ENCODE measurements at places on chromosomes 1 and 21.

DNA sequence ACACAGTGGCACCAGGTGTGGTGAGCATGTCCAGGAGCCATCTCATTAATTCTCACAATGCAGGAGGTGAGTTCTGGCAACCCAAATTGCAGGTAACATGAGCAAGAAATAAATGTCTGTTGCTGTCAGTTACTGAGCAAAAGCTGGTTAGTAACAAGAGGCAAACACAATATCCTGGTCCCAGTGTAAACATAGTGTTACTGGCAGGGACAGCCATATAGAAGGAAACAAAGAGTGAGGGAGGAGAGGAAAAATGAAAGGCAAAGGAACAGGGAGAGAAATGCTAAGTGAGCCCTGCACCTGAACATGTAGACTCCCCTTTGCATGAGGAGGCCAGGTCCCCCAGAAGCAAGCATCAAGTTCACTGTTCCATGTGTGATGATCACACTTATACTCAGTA is 203.6 kb downstream of the TRABD2B start:
- DNase-seq = no peak

GRCh38 chr1:113947388-113948107 is 18.4 kb downstream of the HIPK1 start:
- no peak for DNase-seq

- DNase-seq = peak; percentile 11
Observed at GRCh38 chr1:6580119-6580592, 362 bp downstream of the ZBTB48 start.

- no peak for DNase-seq
Observed at GRCh38 chr1:10777749-10778574, 18.5 kb downstream of the CASZ1 start.

- no peak for DNase-seq
Observed at GRCh38 chr1:1039145-1039910, 19.4 kb downstream of the AGRN start.

GRCh38 chr1:166705376-166706289 is 133.6 kb upstream of the POGK start:
- no peak for DNase-seq

DNA sequence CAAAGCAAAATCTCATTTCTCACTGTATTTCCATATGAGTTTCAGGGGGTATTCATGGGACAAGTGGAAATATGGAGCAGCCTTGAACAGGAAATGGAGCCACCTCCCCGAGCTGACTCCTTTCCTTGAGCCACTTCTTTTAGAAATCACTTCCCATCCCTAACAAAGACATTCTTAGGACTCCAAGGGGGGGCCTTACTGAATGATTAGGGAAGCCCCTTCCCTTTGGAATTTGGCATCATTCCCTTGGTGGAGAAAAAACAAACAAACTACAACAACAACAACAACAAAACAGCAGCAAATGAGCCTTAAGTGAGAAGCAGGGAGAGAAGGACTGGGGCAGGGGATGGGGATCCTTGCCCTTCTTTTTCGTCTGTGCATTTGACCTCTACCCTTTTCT is 278.3 kb downstream of the ZNF648 start:
- DNase-seq = no peak

- DNase-seq = no peak
Observed at GRCh38 chr1:53079251-53079650, 17.2 kb downstream of the PODN start.

DNA sequence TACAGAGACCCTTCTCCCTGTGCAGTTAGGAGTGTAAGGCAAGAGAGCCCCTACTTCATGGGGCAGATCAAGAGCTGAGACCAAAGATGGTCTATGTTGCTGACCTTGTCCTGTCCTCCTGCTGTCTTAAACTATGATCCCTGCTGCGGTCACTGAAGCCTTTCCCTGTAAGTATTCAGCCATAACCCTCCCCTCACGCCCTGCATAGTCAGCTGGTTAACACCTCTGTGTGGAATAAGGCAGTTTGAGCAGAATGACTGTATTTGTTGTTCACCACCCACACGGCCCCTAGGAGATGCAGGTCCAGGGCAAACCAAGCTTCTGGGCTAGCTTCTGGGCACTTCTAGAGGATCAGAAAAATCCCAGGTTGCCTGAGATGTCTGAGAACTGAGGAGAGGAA is 356 bp downstream of the TSPAN1 start:
- DNase-seq = no peak

- DNase-seq = no peak
Observed at GRCh38 chr1:42774928-42775526, 8.0 kb downstream of the C1orf50 start.

DNA sequence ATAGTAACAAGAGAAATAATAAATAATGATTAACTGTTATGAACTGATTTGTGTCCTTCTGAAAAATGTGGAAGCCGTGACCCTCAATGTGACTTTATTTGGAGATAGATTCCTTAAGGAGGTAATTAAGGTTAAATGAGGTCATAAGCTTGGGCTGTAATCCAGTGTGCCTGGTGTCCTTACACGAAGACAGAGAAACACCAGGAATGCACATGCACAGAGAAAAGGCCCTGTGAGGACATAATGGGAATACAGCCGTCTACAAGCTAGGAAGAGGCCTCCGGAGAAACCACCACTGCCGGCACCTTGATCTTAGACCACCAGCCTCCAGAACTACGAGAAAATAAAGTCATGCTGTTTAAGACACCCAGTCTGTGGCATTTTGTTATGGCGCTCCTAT is 215.9 kb downstream of the NEGR1 start:
- peak; percentile 54 for DNase-seq

DNA sequence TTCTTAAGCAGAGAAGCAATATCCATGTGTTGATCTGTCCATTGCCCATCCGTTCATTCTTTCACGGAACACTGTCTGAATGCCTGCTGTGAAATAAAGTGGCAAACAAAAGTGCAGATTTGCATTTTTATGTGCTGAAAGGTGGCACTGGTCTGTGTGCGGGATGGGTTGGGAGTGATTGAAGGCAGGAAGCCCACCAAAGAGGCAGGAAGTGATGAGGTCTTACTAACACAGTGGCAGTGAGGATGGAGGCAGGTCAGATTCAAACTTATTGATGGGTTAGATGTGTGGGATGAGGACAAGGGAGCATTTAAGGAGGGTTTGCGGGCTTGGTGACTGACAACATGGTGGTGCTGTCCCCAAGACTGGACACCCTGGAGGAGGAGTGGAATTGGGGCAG is 8.3 kb downstream of the PTPRF start:
- no peak for DNase-seq

GRCh38 chr1:227234998-227235405 is 83.3 kb downstream of the CDC42BPA start:
- peak; percentile 57 for DNase-seq

DNA sequence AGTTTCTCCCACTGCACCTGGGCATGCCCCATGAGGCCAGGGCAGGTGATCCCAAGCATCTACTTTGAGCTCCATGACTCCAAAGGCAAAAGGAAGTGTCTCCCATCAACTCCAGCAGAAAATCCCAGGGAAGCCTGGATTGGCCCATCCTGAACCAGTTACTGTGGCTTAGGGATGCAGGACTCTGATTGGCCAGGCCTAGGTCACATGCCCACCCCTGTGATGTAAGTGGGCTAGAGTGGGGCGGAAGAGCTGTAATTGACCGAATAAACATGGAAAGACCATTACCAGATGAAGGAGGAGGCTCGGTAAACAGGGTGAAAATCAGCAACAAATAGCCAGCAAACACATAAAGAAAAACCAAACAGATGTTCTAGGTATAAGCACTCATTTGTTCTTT is 45.2 kb downstream of the MATN1 start:
- DNase-seq = no peak

GRCh38 chr1:190353538-190354101 is 124.0 kb downstream of the BRINP3 start:
- DNase-seq = no peak

- peak; percentile 91 for DNase-seq
Observed at GRCh38 chr1:112957133-112957812, 1.3 kb upstream of the SLC16A1 start.

GRCh38 chr1:24735509-24736375 is 9.5 kb upstream of the CLIC4 start:
- DNase-seq = no peak

DNA sequence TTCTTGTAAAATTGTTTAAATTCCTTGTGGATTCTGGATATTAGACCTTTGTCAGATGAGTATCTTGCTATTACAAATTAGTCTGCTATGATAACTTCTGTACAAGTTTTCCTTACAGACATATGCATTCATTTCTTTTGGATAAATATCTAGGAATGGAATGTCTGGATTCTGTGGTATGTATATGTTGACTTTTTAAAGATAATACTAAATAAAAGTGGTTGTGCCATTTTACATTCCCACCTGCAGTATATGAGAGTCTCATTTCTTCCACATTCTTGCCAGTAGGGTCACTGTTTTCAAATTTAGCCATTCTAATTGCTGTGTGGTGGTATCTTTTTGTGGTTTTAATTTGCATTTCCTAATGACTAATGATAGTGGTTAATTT is 53.9 kb downstream of the SYDE2 start:
- DNase-seq = no peak

DNA sequence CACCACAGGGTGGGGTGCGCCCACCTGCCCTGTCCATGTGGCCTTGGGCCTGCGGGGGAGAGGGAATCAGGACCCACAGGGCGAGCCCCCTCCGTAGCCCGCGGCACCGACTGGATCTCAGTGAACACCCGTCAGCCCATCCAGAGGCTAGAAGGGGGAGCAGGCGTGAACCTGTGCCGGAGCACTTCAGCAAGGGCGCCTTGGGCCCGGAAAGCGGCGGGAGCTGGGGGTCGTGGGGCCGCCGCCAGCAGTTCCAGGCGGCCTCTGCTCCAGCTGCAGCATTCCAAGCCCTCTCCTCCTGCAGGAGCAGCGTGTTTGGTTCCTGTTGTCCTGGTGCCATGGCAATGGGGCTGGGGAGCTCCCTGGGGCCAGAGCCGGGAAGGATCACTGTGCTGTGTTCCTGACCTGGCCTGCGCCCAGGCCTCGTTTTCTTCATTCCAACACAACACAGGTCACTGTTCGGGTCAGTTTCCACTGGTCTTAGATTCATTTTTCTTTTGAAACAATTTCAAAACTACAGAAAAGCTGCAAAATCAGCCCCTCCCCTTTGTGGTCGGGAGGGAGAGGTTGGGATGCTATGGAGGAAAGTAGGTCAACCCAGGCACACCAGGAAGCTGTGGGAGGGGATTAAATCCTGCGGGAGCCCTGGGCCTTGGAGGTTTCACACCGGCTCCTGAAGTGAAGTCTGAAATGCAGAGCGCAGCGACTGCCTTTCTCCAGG is 18.8 kb downstream of the SLX9 start:
- peak; percentile 87 for DNase-seq

- no peak for DNase-seq
Observed at GRCh38 chr21:25359724-25360123, 247.6 kb downstream of the MRPL39 start.

DNA sequence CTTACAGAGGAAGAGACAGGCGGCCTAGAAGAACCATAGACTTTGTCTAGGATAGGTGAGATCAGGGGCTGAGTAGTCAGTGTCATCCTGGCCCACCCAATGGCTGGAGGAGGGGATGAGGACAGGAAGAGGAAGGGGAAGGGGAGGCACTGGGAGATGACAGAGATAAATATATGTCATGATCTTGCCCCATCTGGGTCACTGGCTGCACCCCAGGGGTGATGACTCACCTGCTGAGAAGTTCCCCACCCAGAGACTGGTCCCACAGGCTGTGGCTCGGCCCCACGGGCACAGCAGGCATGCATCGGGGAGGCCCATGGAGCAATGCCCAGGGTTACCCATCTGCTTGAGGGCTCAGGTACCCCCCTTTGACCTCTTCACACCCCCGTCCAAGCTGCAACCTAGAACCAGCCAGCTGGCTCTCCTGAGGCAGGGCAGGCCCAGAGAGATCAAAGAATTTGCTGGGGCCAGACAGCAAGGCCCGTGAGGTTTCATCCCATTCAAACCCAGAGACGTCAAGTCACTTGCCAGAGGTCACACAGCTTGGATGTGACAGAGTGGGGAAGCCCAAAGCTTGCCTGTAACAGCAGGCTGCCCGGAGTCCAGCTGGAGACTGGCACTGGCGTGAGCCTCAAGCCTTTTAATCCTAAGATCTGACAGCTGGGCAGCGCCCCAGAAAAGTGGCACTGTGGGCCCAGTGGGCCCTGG is 34.7 kb upstream of the CASZ1 start:
- DNase-seq = peak; percentile 65

- no peak for DNase-seq
Observed at GRCh38 chr1:20987831-20988825, 188.6 kb downstream of the EIF4G3 start.

- no peak for DNase-seq
Observed at GRCh38 chr1:199362996-199363395, 664.5 kb upstream of the NR5A2 start.

DNA sequence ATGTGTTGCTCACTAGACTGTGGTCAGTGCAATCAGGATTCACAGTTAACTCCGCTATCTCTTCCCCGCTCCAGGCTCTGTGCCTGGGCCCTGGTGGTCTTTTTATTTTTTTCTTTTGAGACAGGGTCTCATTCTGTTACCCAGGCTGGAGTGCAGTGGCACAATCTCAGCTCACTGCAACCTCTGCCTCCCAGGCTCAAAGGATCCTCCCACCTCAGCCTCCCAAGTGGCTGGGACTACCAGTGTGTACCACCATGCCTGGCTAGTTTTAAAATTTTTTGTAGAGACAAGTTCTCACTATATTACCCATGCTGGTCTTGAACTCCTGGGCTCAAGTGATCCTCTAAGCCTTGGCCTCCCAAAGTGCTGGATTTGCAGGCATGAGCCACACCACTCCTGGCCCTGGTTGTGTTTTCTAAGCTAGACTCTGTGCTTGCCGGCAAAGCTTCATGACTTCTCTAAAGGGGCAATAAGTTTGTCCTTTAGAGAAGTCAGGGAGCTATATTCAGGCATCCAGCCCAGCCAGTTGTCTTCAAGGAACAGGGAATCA is 1.4 kb downstream of the RCSD1 start:
- DNase-seq = no peak

DNA sequence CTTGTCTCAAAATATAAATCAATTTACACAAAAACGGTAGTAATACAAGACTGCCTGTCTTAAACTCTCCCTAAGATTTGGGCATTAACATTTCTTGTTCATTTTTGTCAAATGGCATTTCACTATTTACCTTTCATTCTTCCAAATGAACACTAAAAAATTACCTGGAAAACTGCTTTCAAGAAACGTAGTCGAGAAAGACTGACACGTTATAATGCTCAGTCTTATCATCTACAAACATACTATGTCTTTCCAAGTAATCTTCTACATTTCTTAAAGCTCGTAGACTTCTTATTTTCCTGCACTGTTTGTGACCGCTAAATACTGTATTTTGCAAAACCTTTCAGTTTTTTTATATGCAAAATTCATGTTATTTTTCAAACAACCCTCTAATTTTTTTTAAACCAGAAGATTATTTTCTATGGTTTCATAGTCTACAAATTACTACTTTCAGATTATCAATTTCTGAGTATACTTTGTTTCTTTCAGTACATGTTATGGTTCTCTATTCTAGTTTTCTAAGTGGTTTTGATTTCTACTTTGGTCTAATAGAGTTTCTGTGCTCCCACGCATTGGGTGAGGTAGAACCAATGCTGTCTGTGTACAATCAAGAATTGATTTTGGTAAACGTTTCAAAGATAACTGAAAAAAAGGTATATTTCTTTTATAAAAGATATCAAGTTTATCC is 336.4 kb downstream of the SMYD3 start:
- DNase-seq = no peak

All from AG08395 (cell line).